GM03348 (cell line): ENCODE measurements at places on chromosomes 16 and 17.
A peak's percentile ranks its signal among the peaks of the same experiment; 100 is the strongest.

DNA sequence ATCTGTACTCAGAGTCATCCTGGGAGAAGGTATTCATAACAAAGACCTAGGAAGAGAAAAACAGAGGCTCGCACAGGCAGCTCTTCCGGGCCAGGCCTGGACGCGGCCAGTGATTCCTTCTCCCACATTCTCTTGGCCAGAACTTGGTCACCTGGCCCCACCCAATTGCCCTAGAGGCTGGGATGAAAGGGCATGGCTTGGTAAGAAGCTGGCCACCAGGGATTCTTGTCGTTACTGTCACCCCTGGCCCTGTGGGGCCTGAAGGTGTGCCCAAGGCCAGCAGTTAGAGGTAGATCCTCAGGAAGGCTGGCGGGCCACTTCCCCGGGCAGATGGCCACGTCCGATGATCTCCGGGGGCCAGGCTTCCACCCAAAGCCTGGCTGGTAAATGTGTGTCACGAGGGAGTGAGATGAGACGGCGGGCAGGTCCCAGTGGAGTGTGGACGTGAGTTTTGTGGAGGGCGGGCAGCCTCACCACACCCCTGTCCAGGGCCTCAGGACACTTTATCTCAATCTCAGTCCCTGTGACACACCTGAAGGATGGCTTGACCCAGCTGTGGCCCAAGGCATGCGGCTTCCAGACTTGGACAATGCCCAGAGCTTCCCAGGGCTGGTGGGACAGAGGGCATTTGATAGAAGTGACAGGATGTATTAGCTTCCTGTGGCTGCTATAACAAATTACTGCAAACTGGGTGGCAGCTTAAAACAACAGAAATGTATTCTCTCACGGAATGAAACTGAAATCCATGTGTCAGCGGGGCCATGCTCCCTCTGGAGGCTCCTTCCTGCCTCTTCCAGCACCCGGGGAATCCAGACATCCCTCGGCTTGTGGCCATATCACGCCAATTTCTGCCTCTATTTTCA lies 66.3 kb upstream of the GSE1 start:
- DNase-seq: no peak

DNA sequence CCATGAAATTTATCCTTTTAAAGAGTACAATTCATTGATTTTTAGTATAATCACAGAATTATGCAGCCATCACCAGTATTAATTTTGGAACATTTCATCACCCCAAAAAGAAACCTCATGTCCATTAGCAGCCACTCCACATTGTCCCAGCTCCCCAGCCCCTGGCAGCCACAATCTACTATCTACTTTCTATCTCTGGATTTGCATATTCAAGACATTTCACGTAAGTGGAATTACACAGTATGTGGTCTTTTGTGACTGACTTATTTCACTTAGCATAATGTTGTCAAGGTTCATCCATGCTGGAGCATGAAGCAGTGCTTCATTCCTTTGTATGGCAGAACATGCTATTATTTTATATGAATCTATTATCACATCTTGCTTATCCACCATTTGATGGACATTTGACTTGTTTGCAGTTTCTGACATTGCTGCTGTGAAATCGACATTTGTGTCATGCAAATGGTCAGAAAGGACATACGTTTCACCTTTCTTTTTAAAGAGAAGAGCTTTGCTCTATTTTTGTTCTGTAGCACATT lies 10.7 kb downstream of the METTL9 start:
- no peak for DNase-seq

- DNase-seq: no peak
These were observed 19.9 kb upstream of the MLKL start for GRCh38 chr16:74720579-74720978.

DNA sequence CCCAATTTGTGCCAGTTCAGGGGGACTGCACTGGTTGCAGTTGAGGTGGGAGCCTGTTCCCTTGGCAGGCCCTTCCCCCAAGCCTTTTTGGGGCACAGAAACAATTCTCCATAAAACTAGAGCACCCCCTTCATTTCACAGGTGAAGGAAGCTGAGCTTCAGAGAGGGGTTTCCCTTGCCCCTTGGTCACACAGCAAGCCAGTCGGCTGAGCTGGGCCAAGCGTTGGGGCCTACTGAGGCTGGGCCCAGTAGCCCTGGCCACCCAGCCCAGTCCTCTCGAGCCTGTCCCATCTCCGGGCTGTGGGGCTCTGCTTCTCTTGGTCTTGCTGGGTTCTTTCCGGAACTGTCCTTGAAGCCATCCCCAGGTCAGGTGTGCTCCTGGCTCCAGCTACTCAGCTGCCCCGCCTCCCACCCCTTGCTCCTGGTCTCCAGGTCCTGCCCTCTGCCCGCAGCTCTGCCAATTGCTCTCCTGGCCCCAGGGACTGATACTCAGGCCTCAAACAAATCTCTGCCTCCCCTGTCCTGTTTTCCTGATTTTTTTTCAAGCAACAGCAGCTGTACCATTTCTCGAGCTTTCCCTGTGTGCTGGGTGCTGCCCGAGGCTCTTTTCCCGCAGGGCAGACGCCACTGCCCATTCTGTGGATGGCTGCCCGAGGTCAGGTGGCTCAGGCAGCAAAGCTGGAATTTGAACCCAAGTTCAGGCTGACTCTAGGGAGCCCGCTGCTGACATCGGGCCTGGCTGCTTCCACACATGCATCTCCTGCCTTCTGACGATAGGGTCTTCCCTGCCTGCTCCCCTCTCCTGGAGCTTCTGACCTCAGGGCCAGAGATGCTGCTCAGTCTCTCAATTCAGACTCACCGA lies 87.4 kb upstream of the NKD1 start:
- DNase-seq: no peak

GRCh38 chr16:75996491-75996890 lies 270.2 kb upstream of the CPHXL start:
- no peak for DNase-seq

GRCh38 chr17:4498461-4499397 lies at the start of gene SPNS2:
SPNS2 (plus strand) TSS chr17:4498881; CDS start chr17:4499048, 167 bp downstream.
- peak; percentile 94 for DNase-seq

GRCh38 chr16:75219838-75220237 lies 1.1 kb downstream of the CTRB1 start:
- DNase-seq: no peak

DNA sequence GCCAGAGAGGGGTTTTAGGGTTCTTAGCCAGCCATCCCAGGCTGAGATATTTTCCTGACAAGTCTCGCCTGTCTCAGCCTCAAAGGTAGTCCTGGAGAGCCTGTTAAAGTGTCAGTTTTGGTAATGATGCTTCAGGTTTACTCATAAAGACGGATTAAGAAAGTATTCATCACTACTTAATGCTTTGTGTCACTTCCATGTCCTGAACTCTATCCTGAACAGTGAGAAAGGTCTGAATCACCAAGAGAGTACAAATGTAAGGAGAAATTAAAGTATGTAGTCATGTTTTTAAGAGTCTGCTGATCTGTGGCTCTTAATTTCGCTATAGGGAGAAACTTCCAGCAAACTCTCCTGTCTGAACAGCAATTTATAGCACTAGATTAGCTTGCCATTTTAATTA lies 14.0 kb downstream of the RPGRIP1L start:
- no peak for DNase-seq

DNA sequence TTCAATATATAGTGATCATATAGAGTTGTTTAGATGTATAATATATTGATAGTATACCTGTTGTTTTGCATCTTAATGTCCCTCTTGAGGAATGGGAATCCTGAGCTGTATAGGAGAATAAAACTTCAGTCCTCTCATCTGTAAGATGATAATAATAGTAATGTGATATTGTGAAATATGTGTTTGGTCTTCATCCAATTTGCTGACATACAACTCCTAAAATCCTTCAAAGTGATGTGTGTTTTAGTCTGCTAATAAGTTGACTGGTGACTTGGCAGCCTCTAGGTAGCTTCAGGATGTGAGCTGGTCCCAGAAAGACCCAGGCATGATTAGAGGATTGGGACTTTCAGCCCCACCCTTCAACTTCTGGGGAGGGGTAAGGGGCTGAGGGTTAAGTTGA lies 22.8 kb upstream of the NFAT5 start:
- no peak for DNase-seq

DNA sequence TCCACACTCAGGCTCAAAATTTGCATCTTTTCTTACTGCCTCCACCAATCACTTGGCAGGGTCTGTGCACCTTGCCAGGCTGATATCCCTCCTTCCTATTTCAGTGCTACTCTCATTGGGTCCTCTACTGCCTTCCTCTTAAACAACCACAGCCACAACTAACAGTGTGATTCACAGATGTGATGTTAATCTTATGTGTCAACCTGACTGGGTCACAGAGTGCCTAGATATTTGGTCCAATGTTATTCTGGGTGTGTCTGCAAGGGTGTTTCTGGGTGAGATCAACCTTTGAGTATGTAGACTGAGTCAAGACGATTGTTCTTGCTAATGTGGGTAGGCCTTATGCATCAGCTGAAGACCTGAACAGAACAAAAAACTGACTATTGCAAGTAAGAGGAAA lies 51.3 kb upstream of the IRX6 start:
- no peak for DNase-seq

GRCh38 chr16:69188716-69189115 lies 1.8 kb downstream of the SNTB2 start:
- DNase-seq: peak; percentile 38

DNA sequence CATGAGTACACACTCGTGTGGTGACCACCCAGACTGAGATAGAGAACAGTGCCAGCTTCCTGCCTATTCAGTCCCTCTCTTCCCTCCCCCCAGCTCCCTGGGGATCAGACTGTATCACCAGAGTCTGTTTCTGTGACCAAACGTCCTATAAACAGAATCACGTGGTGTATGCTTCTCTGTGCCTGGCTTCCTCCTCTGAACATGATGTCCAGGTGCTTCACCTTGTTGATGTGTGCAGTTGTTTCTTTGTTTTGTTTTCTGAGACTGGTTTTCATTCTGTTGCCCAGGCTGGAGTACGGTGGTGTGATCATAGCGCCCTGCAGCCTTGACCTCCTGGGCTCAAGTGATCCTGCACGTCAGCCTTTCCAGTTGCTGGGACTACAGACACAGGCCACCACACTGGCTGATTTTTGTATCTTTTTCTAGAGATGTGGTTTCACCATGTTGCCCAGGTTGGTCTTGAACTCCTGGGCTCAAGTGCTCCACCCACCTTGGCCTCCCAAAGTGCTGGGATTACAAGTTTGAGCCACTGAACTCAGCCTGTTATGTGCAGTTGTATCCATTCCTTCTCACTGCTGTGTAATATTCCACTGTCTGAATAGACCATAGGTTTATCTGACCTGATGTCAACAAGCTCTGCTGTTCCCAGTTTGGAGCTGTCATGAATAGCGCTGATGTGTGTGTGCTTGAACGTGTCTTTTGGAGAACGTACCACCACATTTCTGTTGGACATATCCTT lies 28.9 kb upstream of the PRM1 start:
- DNase-seq: no peak

GRCh38 chr17:2082003-2082781 lies 27.3 kb downstream of the HIC1 start:
- DNase-seq: peak; percentile 49

DNA sequence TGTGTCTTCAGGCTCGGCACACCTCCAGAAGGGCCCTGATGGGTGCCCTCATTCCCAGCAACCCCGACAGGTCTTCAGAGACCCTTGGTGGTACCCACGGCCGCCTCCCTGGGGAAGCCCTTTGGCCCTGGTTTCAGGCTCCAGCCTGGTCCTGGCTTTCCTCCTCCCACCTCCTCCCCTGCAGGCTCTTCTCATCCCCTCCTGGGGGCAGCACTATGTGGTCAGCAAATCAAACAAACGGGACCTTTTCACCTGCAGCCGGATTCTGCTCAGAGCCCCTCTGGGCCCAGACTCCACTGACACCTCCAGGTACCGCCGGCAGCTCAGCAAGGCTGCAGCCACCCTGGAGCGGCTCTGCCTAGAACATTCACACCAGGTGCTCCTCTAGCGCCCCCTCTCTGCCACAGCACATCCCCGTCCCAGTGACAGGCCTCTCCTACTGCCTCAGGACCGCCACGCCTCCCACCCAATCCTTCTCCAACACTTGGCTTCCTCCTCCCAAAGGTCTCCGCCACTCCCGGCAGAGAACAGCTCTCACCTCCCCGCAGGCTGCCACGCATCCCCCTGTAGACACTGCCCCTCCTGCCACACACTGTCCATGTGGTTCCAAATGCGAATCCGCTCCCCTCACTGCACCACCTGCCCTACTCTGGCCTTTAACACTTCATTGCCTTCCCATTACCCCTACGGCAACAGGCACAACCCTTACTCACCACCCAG lies 12.0 kb downstream of the CORO7 start:
- peak; percentile 52 for DNase-seq

DNA sequence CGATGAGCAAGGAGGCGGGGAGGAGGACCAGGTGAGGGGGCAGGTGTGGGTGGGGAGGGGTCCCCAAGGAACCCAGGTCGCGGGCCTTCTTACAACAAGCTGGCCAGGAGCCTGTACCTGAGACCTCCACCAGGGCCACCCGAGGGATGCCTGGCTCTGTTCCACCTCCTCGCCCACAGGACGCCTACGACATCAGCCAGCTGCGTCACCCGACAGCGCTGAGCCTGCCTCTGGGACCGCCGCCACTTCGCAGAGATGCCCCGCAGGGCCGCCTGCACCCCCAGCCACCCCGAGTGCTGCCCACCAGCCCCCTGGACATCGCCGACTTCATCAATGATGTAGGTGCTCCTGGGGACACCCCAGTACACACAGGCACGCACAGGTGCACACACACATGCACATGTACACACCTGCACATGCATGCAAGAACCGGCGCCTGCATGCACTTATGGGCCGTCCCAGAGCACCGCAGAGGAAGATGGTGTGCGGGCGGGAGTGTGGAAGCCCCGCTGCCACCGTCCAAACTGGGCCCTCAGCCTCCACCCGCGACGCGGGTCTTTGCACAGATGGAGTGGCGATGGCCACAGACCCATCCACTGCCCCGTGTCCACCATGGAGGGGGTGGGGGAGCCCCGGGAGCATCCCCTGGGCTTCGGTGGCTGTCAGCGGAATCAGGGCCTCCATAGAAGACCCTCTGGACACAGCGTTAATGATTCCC lies 6.6 kb downstream of the SLC22A31 start:
- no peak for DNase-seq

DNA sequence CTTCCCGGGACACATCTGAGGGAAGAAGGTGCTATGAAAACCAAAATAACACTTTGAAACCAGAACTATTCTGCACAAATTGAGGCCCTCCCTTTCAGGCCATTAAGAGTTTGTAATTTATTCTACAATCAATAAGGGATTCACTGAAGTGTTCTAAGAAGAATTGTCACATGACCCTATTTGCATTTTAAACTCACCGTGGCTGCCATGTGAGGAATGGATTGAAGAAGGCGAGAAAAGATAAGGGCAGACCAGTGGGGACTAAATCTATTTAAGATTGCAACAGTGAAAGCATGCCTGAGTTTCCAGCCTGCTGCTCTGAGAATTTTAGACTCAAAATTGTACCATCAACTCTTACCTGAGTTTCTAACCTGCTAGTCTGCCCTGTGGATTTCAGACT lies 408.8 kb upstream of the SALL1 start:
- no peak for DNase-seq

GRCh38 chr17:76716146-76716838 lies 5.5 kb upstream of the MXRA7 start:
- DNase-seq: peak; percentile 87

DNA sequence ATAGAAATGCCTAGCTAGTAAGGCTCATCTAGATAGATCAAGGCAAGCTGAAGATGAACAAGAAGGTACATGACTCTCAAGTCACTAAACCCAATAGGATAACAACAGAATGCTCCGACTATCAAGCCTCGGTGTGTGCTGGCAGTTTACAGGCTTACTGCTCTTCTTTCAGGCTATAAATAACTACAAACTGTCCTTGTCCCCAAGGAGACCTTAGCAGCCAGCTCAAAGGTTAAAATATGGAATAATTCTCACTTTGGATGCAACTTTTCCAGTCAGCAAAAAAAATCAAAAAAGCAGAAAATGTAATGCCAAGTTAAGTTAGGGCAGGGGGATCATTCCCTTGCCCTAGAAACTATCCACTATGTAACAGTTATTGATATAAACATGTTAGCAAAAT lies 44.6 kb downstream of the SPOP start:
- DNase-seq: no peak

- DNase-seq: no peak
These were observed 58.2 kb downstream of the PECAM1 start for GRCh38 chr17:64332502-64332901.
